ENCODE measurements at places on chromosomes 6 and 20.
A peak's percentile ranks its signal among the peaks of the same experiment; 100 is the strongest.

GRCh38 chr20:32513031-32513866 is 71.9 kb downstream of the NOL4L start:
- no peak for DNase-seq

- DNase-seq: no peak
These were observed 620 bp upstream of the DEK start for GRCh38 chr6:18264923-18265377.

GRCh38 chr6:168885751-168886742 is 367.6 kb downstream of the THBS2 start:
- DNase-seq: no peak

GRCh38 chr6:25369433-25370177 is 90.4 kb downstream of the CARMIL1 start:
- no peak for DNase-seq

GRCh38 chr6:149895048-149895590 is 2.8 kb downstream of the RAET1E start:
- peak; percentile 45 for DNase-seq

DNA sequence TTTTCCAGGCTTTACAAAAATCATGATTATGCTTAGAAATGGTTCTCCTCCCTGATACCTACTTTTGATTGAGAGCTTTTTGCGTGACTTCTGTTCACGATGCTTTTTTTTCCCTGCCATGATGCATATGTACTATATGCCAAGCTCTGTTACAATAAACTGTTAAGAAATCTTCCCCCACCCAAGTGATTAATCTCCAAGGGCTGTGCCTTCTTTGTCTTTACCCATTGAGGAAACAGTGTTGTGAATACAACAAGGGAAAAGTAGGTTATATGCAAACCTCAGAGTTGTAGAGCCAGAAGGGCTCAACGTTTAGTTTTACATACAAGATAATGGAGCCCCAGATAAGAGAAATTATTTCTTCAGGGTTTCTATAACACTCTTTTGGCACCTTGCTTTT is 34.1 kb upstream of the MYLK2 start:
- no peak for DNase-seq

DNA sequence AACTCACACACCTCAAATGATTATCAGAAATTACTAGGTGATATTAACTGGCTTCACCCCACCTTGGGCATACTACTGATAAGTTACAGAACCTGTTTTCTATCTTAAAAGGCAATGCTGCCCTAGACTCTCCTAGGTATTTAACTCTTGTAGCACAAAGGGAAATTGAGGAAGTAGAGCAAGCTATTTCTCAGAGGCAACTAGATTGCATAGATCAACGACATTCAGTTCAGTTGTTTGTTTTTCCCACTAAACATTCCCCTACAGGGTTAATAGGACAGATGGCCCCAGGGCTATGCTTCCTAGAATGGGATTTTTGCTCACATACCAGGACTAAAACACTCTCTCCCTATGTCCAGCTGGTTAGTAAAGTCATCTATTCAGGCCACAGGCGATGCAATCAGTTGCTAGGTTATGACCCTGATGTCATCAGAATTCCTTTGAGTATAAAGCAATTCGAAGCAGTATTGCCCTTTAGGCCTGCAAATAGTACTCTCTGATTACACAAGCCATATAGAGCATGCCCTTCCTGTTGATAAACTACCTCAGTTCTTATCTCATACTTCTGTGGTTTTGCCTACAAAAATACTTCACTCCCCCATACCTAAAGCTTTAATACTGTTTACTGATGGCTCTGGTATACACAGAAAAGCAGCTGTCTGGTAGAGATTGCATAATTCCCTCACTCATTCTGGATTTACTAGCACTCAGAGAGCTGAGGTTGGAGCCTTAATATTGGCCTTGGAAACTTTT is 67.4 kb upstream of the ASCC3 start:
- peak; percentile 97 for DNase-seq

DNA sequence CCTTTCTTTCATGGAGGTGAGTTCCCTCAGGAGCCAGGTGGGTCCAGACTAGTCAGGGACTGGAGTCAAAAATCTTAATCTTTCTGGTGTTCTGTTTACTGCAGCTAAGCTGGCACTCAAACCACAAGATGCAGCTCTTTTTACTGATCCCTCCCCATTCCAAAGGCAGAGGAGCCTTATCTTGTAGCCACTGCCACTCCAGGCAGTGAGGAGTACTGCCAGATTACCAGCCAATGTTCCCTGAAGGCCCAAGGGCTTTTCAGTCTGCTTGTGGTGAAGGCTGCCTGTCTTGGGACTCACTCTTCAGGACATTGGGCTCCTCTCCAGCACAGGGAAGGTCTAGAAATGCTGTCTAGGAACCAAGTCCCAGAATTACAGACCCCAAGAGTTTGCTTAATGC is 490.4 kb upstream of the ADGRB3 start:
- no peak for DNase-seq

DNA sequence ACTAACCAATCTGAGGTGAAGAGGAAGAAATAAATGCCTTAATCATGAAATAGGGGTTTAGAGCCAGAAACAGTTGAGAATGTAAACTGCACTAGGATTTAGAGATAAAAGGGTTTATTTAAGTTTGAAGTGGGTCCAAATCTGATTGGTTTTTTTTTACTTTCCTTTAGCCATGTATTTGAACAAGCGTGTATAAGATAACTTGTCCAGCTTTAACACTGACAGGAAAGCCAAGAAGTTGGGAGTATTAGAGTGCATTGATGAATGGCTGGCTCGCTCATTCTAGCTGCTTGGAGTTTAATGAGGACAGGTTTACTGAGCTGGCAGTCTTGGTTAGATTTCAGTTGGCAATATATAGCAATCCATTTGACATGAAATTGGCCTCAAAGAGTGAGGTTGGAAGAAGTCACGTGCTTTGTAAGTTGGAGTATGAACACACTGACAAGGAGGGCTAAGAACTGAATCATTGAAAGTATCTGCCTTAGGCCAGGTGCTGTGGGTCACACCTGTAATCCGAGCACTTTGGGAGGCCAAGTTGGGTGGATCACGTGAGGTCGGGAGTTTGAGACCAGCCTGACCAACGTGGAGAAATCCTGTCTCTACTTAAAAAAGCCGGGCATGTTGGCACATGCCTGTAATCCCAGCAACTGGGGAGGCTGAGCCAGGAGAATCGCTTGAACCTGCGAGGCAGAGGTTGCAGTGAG is 13.7 kb downstream of the SRSF3 start:
- no peak for DNase-seq

DNA sequence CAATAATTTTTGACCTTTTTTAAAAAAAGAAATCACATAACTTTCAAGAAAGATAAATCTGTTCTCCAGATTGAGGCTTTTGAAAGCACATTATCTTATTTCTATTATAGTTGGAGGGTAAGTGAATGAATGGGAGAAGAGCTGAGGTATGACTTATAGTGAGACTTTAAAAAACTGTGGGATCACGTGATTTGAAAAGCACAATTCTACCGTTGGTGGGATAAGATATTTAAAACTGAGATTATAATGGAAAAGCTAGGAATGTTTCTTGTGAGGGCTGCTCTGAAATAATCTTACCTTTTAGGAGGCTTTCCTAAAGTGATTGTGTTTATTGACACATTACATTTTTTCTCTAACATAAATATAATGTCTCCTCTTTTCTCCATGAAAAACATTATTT is 9.5 kb upstream of the OPN5 start:
- DNase-seq: no peak

- DNase-seq: no peak
These were observed 259.9 kb downstream of the ADGRG6 start for GRCh38 chr6:142561511-142562265.

DNA sequence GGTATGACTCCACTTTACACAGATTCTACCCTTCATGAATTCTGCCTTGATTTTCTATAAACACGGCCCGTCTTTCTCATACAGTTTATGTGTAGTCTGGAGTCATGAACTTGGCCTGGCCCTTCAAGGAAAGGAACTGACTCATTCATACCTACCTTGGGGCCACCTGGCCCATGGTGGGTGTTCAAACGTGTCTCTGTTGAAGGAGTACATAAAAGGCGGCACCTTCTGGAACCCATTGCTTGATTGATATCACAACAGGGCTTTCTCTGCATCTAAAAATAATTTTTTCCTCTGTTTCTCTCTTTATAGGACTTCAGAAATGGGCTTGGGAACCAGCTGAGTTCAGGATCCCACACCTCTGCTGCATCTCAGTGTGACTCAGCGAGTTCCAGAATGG is 363.0 kb upstream of the SOX4 start:
- DNase-seq: no peak

DNA sequence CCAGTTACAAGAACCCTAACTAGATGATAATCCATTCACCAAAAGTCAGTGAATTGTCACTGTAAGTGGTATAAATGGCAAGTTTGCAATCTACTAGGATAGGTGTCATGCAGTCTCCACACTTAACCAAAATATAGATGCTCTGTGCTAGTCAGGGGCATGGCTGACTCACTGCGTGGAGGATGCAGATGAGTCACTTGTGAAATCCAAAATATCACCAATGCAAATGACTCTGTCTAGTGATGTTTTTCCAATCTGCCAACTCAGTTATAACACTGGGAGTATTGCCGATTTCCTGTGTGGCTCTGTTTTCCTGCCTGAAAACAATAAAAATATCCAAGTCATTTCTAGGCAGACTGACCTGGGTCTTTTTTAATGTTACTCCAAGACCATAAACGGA is 47.8 kb upstream of the NRSN1 start:
- no peak for DNase-seq

DNA sequence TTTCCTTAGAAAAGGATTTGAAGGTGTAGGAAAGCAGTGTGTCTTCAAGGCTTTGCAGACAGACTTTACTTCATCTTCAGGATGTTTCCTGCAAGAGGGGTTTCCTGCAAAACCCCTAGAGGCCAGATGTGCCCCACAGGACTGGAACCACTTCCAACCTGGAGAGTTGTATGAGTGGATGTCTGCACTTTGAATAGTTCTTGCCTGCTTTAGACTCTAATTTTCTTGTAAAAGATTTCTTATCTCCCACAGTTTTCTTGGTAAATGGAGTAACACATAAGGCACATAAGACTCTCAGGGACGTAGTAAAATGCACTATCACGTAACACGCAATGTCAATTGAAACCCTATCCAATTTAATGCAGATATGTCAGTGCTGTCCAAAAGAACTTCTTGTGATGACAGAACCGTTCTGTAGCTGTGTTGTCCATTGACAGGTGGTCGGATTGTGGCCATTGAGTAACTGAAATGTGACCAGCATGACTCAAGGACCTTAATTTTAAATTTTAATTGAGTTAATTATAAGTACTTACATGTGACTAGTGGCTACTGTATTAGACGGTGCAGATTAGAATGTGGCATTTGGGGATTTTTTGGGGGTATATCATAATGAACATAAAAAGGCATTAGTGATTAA is 118.7 kb downstream of the JARID2 start:
- no peak for DNase-seq

DNA sequence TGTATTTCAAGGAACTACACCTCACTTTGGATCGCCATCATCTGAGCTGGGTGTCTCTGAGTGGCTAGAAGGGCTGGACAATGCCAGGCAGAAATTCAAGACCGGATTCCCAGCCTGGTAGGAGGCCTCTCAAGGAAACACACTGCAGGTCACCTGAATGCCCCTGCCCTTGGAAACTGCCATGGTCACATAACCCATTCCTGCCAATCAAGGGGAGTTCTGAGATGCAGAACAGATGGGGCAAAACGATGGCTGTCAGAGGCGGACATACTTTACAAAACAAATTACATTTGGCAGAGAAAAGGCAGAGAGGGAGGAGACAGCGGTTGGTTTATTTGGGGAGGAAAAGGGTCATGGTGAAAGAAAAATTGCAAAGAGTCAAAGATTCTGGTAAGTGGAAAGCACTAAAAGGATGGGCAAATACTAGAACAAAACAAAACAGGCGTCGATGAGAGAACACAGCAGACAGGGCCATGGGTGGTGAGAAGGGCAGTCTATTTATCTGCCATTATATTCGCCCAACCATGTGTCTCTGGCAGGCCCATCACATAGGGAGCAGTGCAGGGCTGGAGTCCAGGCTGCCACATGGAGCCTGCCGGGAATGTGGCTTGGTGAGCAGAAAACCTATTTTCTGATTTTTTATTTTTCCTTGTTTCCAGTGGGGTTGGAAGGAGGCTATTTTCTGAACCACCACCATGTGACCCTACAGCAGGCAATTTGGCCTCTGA is 13.5 kb downstream of the BEND3 start:
- DNase-seq: no peak

- DNase-seq: no peak
These were observed 69.3 kb downstream of the CEBPB start for GRCh38 chr20:50259705-50260478.

DNA sequence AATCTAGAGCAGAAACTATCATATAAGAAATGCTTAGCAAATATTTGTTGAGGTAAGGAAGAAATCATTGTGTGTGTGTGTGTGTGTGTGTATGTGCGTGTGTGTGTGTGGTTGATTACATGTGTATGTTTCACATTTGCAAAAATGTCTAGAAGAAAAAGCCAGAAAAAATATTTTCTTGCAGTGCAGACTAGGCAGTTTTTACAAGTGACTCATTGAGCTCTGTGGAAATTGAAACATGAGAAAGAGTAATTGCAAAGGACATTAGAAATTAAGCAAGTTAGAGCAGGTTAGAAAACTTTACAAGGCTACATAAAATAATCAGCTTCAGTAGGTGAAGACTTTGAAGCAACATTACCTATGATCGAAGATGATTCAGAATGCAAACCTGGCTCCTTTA is 669.0 kb upstream of the EYS start:
- no peak for DNase-seq

DNA sequence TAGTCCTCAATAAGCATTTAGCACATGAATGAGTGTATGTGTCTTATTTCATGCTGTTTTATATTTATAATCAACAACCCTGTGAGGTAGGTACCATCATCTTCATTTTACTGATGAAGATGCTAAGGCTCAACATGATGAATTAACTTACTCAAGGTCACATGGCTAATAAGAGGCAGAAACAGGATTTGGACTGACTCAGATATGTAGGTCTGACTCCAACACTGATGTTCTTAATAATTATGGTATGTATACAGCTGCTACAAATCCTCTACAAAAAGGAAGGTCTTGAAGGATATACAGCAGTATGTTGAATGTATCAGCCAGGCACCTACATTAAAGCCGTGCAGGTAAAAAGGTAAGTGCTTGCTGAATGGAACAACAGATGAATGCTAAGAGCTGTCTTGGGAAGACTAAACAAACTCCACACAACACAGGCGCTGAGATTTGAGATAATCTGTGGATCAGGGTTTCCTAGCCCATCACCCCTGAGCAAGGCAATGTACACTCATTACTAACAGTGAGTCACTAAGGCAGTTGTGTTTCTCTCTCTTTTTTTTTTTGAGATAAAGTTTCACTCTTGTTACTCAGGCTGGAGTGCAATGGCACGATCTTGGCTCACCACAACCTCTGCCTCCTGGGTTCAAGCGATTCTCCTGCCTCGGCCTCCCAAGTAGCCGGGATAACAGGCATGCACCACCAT is 31.9 kb downstream of the TTI1 start:
- peak; percentile 67 for DNase-seq

- no peak for DNase-seq
These were observed 7.4 kb downstream of the ADAM33 start for GRCh38 chr20:3674447-3674846.

GRCh38 chr6:131948692-131949619 is 2.2 kb downstream of the CCN2 start:
- peak; percentile 9 for DNase-seq

GRCh38 chr6:81304466-81304865 is 448.0 kb downstream of the TENT5A start:
- no peak for DNase-seq
